NCI-H187 (cell line): ENCODE measurements at places on chromosomes 4 and X.

DNA sequence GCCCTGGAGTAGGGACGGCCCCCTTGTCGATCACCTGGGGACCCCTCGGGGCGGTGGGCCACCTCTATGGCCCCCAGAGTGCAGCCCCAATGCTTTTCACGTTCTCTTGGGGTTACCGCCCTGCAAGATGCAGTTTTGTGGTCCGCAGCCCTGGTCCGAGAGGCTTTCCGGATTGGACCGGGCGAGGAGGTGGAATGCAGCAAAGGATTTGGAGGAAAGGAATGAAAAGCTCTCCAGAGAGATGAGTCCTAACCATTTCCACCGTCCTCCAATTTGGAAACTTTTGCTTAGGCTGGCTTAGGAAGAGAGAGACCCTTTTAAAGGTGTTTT is 601 bp downstream of the SLC25A43 start:
- no peak for DNase-seq

GRCh38 chrX:12894074-12895030 is 12.1 kb upstream of the TLR8 start:
- DNase-seq, result no peak

DNA sequence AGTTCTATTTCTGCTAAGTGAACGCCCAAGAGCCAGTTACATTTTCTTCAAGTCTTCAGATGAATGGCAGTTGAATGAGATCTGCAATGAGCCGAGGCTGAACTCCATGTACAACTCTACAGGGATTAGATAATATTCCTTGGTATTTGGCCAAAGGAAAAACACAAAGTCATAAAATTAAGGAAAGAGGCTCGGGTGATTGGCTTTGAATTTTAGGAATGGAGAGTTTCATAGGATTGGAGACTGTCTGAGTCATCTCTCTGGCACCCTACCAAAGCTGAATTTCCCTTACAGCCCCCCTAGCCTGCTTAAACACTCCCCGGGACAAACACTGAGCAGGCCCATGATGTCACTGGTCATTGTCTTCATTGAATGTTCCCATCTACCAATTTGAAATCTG is 188.0 kb upstream of the C1QTNF7 start:
- DNase-seq, result no peak

DNA sequence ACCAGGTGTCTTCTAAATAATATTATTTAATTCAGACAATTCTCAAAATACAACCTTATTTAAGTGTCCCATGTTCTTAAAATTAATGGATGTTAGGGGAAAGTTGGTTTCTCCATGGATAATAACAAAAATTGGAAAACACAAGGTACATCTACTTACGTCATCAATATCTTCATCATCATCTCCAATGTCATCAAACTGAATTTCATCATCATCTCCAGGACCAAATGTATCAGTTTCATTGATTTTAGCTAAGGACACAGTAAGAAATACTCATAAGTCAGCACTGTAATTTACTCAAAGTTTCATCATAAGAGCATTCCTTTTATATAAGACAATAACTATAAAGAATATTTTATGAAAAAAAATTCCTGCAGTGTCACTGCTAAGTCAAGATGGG is 11.3 kb downstream of the EIF1AX start:
- DNase-seq, result no peak

GRCh38 chrX:45769761-45770582 is 569.3 kb upstream of the DIPK2B start:
- DNase-seq, result no peak

DNA sequence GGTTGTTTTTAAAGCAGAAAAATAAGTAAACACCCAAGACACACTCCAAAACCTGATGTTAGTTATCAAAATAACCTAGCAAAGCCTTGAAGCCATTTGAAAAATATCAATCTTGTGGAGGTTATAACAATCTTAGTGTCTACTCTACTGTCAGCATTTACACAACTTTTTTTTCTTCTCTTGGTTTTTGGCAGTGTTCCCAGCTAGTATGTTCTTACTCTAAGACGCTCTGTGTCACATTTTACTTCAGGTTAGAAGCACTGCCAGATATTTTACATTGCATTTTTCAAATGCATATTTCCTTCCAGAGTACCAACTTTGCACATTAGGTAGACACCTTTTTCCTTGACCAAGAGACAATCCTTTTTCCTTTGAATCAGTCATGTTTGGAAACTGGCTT is 114.0 kb upstream of the INPP4B start:
- DNase-seq, result no peak

DNA sequence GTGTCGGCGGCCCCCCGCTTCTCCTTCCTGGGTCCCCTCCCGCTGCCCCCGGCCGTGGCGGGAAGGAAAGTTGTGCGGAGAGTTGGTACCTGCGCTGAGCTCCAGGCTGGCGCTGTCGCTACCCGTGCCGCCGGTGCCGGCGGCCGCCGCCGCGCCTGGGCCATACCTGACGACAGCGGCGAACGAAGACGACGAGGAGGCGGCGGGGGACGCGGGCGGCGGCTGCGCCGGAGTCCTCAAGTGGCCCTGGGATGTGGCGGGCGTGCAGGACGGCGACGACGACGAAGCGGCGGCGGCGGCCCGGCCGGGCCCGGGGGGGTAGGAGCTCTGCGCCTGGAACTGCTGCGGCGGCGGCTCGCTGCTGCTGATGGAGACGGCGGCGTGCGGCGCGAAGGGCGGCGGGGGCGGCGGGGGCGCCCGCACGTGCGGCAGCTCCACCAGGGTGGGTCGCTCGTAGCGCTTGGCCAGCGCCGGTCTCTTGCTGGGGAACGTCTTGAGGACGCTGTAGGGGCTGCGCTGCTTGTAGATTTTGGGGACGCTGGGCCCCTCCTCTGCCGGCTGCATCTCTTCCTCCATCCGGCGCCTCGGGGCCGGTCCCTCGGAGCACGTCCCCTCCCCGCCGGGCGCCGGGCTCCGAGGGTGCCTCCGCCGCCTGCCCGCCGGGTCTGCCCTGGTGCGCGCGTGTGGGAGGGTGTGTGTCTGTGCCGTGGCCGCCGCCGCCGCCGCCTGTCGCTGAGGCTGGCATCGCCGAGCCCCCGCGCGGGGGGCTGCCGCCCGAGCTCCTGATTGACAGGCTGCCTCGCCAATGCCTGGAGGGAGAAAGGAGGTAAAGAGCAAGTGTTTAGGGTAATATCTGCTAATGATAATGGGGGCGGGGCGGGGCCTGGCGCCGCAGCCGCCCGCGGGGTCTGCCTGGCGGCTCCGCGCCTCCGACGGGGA is 618 bp downstream of the BEND4 start:
- DNase-seq, result no peak

- DNase-seq, result no peak
These were observed 46.2 kb upstream of the MID1IP1 start for GRCh38 chrX:38754818-38755718.

GRCh38 chr4:140277576-140277975 is 95.9 kb upstream of the SCOC start:
- no peak for DNase-seq

DNA sequence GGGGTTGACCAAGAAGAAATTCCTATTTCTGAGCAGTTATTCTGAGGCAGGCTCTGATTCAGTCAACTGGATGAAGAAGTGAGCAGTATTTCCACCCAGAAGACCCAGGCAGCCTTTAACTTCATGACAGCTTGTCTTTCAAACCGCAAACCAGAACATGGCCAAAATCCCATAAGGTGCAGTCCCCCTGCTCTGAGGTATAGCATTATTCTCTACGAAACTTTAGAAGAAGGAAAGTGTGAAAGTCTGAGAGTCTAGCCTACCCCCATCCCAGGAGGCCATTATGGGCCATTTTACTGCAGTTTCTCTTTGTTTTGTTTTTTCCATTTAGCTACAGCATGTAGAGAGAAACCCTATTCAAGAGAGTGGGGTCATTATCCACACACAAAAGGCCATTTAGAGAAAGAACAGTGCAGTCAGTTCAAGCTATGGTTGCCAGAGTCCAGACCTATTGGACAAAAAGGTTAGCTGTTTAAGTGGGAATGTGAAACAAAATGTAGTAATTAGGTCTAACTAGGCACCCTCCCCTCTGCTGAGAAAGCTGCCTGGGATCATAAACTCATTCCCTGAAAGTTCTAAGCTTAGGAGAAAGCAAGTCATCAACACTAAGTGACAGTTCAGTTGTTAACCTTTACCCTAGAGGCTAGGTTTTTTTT is 52.1 kb upstream of the RASGEF1B start:
- DNase-seq, result no peak

GRCh38 chr4:89434364-89434988 is 126.9 kb upstream of the GPRIN3 start:
- DNase-seq, result peak; percentile 12

GRCh38 chr4:157115613-157116335 is 39.8 kb downstream of the GLRB start:
- no peak for DNase-seq

DNA sequence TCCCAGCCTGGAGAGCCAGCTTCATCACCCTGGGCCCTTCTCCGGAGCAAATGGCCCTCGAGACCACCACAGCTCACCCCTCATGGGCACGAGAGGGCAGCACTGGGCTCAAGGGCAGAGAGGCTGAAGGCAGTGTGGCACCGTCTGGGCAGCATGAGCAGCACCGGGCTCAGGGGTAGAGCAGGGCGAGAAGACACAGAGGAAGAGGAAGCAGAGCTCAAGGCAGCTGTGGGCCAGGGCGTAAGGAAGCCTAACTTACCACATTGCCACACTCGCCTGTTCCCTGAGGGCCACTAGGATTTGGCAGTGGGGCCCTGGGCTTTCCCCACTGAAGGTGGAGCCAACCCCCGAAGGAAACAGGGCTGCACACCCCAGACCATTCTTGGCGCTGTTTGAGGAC is 15.5 kb downstream of the ZNF185 start:
- DNase-seq, result no peak

DNA sequence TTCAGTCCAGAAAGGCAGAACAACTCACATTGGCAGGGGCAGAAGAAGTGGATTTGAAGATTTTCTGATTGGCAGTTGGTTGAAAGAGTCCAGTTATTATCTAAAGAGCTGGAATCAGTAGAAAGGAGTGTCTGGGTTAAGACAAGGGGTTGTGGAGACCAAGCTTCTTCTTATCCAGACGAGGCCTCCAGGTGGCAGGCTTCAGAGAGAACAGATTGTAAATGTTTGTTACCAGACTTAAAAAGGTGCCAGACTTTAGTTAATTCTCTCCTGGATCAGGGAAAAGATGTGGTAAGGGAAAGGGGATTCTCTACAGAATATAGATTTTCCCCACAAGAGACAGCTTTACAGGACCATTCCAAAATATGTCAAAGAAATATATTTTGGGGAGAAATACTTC is 36.7 kb upstream of the TLR3 start:
- DNase-seq, result no peak

GRCh38 chr4:56535915-56536314 is 30.3 kb downstream of the ARL9 start:
- no peak for DNase-seq

DNA sequence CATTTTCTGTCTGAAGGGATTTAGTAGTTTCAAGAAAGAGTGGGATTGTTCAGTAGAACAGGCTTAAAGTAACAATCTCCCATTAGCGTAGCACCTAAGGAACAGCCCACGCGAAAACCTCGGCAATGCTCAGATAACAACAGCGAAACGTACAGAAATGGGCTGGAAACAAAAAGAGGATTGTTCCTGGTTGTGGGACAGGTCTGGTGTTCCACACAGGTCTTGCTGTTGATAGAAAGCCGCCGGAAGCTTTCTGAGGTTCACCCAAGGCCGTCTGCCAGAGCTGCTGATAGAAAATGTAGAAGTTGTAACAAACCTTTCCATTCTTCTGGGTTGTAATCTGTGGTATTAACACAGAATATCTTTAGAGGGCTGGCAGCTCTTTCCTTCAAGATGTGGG is 69.4 kb upstream of the CLCN4 start:
- DNase-seq, result no peak

- no peak for DNase-seq
These were observed 4.4 kb downstream of the FRMPD4 start for GRCh38 chrX:12142661-12143060.

DNA sequence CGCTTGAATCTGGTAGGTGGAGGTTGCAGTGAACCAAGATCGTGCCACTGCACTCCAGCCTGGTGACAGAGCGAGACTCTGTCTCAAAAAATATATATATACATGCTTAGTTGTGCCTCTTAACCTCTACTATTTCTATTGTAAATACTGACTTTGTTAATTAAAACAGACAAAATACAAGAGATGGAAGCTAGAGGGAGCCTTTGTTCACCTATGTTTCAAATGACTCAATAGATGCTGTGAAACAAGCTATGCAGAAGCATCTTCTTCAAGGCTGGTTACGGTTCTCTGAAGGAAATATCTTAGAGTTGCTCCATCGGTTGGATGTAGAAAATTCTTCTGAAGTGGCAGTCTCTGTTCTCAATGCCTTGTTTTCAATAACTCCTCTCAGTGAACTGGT is 6.2 kb downstream of the NCAPG start:
- DNase-seq, result no peak

GRCh38 chr4:108361886-108362285 is 193.2 kb upstream of the LEF1 start:
- DNase-seq, result no peak

DNA sequence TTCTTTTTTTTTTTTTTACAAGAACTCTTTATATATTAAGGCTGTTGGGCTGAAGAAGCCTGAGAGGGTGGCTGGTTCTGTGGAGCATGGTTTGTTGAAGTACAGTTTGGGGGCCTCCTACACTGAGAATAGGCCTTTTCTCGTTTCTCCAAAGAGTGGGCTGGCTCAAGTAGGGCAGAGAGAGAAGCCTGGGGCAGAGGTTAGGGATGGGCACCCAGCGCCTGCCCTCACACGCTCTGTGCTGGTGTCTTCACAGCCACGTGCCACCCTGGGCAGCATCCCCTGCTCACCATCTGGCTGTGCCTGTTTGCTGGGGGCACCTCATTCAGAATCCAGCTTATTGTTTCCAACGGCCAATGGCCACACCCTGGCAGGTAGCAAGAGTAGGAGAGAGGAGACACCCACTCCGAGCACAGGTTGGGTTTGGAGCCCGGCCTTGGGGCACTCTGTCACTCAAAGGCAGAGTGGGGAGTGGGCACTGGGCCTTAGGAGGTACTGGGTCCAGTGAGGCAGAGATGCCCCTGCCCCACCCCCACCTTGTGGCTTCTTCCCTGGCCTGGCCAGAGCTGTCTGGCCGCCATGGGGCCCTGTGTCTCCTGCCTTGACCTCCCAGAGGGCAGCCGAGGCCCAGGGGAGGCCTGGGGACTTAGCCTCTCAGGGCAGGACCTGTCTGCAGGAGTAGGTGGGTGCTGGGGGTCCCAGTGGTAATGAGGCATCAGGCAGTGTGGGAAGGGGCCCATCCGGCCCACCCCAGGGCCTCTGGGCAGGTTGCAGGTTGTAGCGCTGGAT is 2.9 kb downstream of the MSANTD1 start:
- DNase-seq, result no peak

- peak; percentile 17 for DNase-seq
These were observed 14.4 kb upstream of the RAB40A start for GRCh38 chrX:103533511-103534216.

DNA sequence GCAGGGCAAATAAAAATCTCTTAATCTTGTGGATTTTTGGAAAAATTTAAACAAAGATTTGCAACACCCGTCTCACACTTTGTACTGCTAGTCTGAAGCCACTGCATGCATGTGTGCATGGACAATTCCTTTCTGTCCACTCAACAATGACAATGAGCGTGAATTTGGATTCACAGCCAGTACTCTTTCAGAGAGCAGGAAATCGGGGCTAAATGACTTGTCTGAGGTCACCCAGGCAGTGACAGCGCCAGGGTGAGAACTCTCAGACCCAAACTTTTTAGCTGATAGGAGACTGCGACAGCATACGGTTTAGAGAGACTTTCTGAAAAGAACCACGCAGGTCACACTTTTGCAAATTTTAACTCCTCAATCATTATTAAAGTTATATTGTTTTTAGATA is 90.9 kb downstream of the ZNF827 start:
- no peak for DNase-seq

GRCh38 chr4:42747971-42748370 is 91.1 kb upstream of the ATP8A1 start:
- no peak for DNase-seq

- no peak for DNase-seq
These were observed 231.2 kb upstream of the VEGFC start for GRCh38 chr4:177023951-177024350.
